ENCODE measurements at places on chromosomes 5 and 9.

GRCh38 chr5:72152545-72152944 lies 45.3 kb downstream of the MAP1B start:
- DNase-seq, result no peak

- no peak for DNase-seq
These were observed 20.0 kb downstream of the C5orf47 start for GRCh38 chr5:174008922-174009321.

- DNase-seq, result no peak
These were observed 45.2 kb upstream of the FER start for GRCh38 chr5:108702546-108702945.

DNA sequence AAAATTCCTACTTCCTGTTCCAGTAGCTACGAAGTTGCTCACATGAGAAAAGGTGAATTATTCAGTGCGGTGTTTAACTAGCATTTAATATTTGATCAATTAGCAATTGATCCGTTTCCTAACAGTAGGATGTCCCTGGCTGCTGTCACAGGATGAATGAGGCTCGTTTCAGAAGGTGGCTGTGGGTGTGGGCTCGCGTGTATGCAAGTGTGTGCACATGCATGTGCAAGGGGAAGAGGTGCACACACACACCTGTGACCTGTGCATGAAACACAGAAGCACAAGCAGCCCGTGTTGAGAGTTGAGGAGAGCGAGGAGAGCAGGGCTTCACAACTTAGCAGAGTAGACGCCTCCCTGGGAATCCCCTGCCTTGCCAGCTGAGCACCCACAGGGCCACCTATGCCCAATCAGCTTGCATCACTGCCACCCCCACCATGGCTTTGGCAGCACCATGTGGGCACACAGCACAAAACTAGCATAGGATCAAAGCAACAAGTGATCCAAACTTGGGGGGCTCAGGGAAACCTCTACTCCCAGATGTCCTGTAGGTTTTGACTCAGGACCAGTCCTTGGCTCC lies 107.2 kb downstream of the C5orf15 start:
- no peak for DNase-seq

- DNase-seq, result peak; percentile 79
These were observed at the start of gene ELAVL2 for GRCh38 chr9:23826120-23826629. Gene ELAVL2 (minus strand): TSS chr9:23826240. CDS start chr9:23762234, 64,006 bp downstream.

- no peak for DNase-seq
These were observed 523.0 kb downstream of the CSNK1G3 start for GRCh38 chr5:124034963-124035362.

DNA sequence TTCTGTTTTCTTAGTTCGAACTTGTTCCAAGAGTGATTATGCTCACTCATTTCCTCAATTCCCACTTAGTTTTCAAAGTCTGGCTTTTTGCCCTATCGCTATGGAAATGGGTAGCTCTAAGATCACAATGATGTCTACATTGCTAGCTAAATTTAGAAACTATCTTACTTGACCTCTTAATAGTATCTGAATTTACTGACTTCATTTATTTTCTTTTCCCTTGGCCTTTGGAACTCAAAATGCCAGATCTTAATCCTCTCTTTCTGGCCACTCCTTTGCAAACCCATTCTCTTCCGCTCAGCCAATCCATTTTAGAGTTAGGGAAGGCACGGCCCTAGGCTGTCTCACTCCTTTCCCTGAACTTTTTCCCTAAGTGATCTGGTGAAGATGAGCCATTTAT lies 137.0 kb downstream of the FER start:
- no peak for DNase-seq

DNA sequence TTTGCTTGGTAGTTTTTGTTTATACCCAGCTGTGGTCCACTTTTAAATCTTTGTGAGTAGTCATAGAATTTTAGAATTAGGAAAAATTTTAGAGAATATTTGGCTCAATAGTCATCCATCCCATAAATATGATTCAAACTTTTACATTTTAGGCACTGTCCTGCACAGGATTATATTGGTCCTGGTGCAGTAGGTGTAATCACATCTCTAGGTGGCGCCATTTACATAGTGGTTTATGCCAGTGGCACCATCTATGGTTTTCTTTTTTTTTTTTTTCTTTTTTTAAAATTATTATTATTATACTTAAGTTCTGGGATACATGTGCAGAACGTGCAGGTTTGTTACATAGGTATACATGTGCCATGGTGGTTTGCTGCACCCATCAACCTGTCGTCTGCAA lies 260.7 kb upstream of the KCNN2 start:
- DNase-seq, result peak; percentile 20

GRCh38 chr5:39905356-39905755 lies 480.6 kb upstream of the DAB2 start:
- no peak for DNase-seq

GRCh38 chr5:113909782-113910181 lies 396.3 kb downstream of the YTHDC2 start:
- no peak for DNase-seq

- no peak for DNase-seq
These were observed 106.6 kb upstream of the HMHB1 start for GRCh38 chr5:143705381-143705780.

DNA sequence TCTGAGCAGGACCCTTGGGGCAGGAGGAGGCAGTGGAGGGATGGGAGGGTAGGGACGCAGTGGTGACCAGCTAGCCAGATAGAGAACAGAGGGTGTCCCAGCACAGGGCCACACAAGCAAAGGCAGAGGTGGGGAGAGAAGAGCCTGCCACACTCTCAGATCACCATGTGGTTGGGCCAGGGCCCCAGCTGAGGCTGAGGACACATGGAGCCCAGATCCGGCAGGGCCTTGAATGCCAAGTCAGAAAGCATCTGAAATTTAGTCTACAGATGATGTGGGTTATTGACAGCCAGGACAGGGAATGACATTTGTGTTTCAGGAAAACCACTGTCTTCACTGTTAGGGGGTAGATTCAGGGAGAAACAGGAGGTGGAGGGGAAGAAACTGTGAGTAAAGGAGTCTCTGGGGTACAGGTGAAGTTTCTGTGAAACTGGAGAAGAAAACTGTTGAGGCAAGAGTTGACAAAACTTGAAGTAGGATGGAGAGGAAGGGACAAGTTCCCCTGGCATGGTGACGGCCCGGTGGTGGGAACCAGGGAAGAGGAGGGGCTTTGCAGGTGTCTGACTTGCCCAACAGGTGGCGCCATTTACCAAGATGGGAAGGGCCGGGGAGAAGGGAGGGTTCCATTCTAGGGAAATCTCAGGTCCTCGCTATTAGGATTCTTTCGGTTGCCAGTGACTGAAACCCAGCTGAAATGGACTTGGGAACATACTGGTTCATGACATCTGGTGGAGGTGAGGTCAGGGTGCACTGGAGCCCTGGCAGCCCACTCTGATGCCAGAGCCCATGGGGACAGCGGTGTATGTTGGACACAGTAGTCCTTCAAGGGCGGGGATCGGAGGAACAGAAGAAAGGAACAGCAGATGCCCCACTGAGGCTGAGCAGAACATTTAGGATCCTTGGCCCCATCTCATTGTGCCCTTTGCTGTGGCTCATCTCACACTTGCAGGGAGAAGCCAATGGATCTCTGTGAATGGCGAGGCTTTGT lies 100.1 kb downstream of the KCNIP1 start:
- no peak for DNase-seq

DNA sequence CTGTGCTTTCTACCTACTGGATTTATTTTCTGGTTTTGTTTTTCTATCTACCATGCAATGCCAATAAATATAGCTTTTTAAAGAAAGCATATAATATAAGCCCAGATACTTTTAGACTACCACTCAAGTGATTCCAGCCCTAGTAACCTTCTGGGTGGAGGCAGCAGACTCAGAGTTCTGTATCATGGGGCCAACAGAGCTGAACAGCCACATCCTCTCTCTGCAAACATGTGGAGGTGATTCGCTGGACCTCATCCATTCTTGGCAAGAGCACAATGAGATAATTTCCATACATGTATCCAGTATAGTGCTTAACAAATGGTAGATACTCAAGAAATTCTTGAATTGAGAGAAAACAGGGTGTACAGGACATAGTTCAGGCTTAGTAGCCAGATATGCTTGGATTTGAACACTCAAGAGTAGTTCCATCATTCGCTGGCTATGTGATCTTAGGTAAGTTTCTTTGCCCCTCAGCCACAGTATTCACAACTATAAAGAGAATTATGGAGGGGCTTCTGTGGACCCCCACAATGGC lies 124.5 kb downstream of the ASTN2 start:
- no peak for DNase-seq

- DNase-seq, result no peak
These were observed 18.3 kb upstream of the IL13 start for GRCh38 chr5:132639706-132640130.

- no peak for DNase-seq
These were observed 626.7 kb downstream of the CDH12 start for GRCh38 chr5:22226423-22226822.

DNA sequence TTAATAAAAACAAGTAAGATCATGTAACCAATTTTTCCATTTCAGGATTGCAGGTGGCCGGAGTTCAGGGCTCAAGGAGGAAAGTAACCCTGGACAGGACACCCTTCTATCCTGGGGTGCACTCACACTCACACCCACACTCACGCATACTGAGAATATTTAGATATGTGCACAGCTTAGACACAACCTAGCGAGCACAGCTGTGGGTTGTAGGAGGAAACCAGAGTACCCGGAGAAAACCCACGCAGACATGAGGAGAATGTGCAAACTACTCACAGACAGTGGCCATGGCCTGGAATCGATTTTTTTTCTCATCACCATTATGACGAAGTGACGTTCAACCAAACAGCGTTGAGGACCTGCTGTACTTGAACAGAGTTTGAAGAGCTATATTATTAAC lies 4.5 kb upstream of the EFNA5 start:
- no peak for DNase-seq

DNA sequence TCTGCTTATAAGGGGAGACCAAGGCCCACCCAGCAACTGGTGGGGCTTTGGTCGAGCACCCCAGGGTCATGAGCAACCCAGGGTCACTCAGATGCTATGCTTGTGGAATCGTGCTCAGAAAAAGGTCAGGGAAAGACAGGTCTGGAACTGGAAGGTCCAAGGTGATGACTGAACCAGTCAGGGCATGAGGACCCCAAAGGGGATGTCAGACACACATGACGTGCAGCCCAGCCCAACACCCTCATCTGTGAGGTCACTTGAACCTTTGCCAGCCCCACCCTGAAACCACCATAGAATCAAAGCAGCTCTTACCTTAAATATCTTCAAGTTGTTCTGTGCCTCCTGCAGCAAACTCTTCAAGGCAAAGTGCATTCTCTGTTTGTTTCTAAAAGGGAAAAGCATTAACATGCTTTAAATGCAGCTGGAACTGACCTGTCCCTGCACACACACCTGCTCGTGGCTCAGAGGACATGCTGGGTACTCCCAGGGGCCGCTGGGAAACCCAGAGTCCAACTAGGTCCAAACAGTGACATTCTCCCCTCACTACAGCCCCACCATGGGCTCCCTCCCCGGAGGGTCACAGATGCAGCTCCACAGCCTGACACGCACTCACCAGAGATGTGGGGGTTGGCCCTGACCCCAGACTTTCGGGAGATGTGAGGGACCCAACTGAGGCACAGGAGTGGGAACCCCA lies 29.4 kb downstream of the IPPK start:
- no peak for DNase-seq

GRCh38 chr9:80504601-80505230 lies 933.0 kb downstream of the TLE4 start:
- DNase-seq, result no peak

DNA sequence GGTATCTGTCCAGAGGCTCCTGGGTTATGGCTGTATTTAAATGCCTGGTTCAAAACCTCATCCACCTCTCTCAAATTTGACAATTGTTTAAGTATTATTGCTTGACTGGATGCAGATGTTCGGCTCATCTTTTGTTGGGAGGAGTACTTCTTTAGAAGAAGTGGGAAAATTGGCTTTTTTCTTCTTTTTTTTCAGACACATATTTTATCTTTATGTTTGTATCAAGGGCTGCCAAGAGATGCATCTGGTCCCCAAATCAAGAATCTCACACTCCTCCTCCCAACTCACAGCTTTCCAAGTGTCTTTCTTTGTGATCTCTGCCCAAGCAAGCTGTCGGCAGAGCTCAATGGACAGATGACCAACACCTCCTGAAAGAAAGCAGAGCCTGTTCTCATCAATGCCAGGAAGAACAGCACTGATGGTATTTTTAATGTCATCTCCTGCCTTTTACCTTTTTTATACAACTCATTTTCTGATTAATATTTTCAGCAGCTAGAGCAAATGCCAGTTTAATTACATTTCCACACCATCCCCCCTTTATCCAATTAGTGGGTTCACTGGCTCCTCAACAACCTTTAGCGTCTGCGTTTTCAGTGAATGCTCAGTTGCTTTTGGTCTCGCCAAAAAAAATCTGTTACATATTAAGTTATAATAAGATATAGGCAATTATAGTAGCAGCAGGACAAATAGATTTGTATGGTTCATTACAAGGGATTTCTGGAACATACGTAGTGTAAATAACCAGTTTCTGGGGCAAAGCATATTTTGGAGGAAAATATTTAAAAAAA lies 110.3 kb upstream of the SLIT3 start:
- no peak for DNase-seq

DNA sequence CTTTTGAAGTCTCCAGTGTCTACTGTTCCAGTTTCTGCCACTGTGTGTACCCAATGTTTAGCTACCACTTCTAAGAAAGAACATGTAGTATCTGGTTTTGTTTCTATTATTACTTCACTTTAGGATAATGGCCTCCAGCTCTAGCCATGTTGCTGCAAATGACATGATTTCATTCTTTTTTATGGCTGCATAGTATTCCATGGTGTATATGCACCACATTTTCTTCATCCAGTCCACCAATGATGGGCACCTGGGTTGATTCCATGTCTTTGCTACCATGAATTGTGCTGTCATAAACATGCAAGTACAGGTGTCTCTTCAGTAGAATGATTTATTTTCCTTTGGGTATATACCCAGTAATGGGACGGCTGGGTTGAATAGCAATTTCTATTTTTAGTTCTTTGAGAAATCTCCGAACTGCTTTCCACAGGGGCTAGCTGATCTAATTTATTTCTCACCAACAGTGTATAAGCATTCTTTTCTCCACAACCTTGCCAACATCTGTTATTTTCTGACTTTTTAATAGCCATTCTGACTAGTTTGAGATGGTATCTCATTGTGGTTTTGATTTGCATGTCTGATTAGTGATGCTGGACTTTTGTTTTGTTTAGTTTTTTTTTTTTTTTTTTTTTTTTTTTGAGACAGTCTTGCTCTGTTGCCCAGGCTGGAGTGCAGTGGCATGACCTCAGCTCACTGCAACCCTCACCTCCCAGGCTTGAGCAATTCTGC lies 68.9 kb downstream of the WDR41 start:
- no peak for DNase-seq

GRCh38 chr9:114452219-114453165 lies 52.8 kb downstream of the WHRN start:
- DNase-seq, result no peak

DNA sequence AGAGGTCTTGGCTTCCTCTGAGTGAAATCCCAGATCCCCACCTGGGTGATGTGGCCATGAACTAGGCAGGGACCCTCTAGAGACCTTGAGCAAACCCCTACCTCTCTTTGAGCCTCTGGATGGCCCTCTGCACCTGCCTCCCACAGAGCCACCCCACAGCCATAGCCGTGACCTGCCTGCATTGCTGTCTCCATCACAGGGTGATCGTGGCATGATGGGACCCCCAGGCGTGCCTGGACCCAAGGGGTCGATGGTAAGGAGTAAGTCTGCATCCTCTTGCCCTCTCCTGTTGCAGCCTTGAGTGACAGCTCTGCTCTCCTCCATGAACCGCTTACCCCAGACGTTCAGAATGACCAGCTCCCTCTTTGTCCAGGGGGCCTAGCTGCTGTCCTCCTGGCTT lies 70.5 kb upstream of the ORM1 start:
- no peak for DNase-seq

GRCh38 chr5:116980581-116980980 lies 406.0 kb upstream of the SEMA6A start:
- no peak for DNase-seq
